ENCODE measurements at places on chromosomes 1 and 21.
A peak's percentile ranks its signal among the peaks of the same experiment; 100 is the strongest.

- no peak for DNase-seq
Observed at GRCh38 chr1:14896381-14897079, 257.0 kb upstream of the TMEM51 start.

DNA sequence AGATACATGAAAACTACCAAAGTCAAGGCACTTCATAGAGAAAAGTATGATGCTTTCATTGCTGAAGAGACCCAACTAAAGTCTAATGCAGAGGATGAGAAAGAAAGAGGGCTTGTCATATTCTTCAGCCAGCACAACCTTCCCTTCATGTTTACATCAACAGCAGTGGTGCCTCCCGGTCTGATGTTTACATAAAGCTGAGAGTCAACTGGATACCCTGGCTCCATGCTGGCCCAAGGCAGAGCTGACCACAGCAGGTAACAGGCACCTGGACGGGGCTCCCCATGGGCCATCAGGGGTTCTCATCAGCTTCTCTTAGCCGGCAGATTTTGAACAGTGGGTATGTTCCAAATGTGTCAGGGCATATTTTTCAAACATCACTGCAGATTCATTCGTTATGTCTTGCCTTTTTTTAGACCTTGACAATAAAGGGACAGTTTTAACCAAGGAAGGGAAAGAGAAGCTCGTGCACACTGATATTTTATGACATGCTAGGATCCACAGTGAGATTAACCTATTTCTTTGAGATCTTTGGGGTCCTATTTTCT is 117.1 kb downstream of the NRIP1 start:
- no peak for DNase-seq

DNA sequence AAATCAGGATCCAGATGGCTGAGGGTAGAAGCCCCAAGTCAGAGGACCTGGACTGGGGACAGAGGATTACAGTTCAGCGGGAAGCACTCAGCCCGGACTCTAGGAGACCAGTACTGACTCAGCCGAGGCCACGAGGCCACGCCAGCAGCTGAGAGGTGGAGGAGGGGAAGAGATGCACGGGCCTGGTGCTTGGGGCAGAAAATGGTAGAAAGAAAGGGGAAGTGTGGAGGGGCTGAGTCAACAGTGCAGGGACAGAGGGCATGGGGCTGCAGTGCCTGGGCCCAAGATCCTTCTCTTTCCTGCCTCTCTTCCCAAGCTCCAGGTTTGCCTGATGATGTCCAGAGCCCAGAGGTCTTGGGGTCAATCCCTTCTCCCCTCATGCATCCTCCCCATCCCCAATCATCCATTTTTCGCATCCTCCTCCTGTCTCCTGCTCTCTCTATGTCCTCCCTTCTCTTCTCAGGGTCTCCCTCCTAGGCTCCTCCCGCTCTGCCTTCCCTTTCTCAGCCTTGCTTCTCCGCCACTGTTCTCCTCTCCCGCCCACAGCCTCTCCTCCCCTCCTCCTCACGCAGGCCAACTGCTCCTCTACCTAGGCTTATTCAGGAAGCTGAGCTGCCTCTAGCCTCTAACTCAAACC is 7.7 kb downstream of the ARHGEF2 start:
- DNase-seq: peak; percentile 88

- no peak for DNase-seq
Observed at GRCh38 chr1:115275216-115275615, 62.8 kb downstream of the NGF start.
